ENCODE measurements at places on chromosomes 4 and X. TPM values are rescaled to one million over a fixed set of nuclear protein-coding genes. Genes with fewer than 3 reads are reported as not detected.

Gene UGT2B10
- total RNA-seq, result not detected

Gene RBM47
- total RNA-seq, result 49.7 TPM

Gene CLCN4
- total RNA-seq, result 2.6 TPM

Gene HAND2
- total RNA-seq, result 0.41 TPM

Gene TSPAN6
- total RNA-seq, result 111 TPM

Gene SPCS3
- 79.5 TPM for total RNA-seq

Gene GPR143
- total RNA-seq, result not detected

Gene TSR2
- 38.0 TPM for total RNA-seq

Gene CNKSR2
- total RNA-seq, result not detected

Gene SYTL4
- 0.86 TPM for total RNA-seq

Gene SERPINA7
- total RNA-seq, result not detected

Gene ETFDH
- 17.1 TPM for total RNA-seq

Gene ADGRA3
- total RNA-seq, result 34.7 TPM

Gene ADH1A
- not detected for total RNA-seq

Gene AFP
- not detected for total RNA-seq

Gene ERAS
- total RNA-seq, result 9.6 TPM

Gene PCSK1N
- total RNA-seq, result not detected

Gene PHEX
- total RNA-seq, result not detected

Gene NXF2B
- total RNA-seq, result not detected
